Sigmoid colon (tissue), 7 donors: ENCODE measurements at places on chromosomes 6 and 20. TPM values are rescaled to one million over a fixed set of nuclear protein-coding genes. Genes with fewer than 3 reads are reported as not detected.

The FABP7 gene
- not detected for total RNA-seq

The TFAP2D gene
- total RNA-seq, result not detected

The MAFB gene
- total RNA-seq, result 31.5 TPM

The OR2B6 gene
- not detected for total RNA-seq

The TP53TG5 gene
- total RNA-seq, result not detected

The RXRB gene
- 27.8 TPM for total RNA-seq
